Small intestine (tissue), 16 donors: ENCODE measurements at places on chromosomes 3 and 15.
A peak's percentile ranks its signal among the peaks of the same experiment; 100 is the strongest.

DNA sequence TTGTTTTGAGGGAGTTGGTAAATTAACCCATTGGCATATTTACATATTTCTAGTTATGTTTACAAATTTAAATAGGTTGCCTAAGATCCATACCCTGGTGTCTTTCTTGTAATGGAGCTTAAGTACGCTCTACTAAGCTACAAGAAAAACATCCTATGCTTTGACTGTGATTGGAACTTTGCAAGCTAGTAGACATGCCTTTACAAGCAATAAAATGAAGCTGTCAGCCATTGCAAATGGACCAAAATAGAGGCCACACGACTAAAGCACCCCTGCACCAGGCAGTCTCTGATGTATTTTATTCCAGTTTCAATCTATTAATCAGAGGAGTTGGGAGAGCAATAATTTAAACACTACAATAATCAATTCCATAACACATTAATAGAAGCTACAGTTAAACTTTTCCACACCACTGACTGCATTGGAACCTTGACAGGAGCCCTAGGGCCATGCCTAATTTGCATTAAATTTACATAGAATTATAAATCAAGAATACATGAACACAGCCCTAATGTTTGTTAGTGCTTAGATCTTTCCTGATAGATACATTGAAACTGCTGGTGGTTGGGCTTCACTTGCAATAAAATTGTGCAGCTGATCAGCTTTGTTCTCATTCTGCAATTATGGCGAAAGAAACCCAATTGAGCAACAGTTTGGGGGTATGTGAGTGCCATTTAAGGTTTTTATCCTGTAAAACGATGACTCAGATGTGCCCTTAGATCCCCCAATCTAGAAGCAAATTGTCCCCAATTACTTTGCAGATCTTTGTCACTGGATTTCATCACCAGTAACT lies 360.1 kb downstream of the LSAMP start:
- no peak for DNase-seq

- no peak for DNase-seq
Observed at GRCh38 chr3:149212386-149212785, 9.2 kb downstream of the CP start.

- DNase-seq, result peak; percentile 96
Observed at GRCh38 chr3:160676547-160677303, at the start of gene ARL14. Gene ARL14, plus strand, starts transcription at chr3:160677160. Its CDS starts 187 bp downstream, at chr3:160677347.

DNA sequence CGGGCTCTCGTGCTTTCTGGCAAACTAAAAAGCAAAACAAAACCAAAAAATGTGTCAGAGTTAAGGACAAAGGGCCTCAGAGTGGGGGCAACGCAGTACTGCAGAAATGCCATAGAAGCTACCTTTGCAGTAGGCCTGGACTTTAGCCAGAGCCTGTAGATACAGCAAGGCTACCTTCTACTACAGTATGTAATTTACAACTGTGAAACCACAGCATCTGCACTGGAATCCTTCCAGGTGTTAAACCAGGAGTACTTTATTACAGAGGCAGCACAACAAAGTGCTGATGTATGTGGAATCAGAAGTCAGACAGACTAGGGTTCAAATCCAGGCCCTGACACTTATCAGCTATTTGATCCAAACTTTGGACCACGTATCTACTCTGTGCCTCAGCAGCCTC lies 34.9 kb downstream of the RUBCN start:
- peak; percentile 88 for DNase-seq

DNA sequence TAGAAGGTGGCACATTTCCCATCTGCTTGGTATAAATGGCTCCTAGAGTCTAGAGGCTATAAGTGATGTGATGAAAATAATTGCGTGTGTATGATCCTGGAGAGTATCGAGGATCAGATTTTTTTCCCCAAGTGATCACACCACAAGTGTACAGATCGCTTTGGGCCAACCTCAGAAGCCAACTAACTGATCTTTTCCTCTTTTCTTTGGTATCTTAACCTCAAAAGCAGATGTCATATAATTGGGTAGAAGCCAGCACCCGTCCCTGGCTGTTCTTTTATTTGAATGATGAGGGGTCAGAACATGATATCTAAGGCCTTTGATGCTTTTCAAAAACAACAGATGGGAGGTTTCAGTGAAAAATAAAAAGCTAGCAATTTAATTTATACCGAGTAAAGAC lies 3.3 kb downstream of the P2RY14 start:
- no peak for DNase-seq

- peak; percentile 6 for DNase-seq
Observed at GRCh38 chr15:64311566-64311965, 44.4 kb downstream of the CSNK1G1 start.

DNA sequence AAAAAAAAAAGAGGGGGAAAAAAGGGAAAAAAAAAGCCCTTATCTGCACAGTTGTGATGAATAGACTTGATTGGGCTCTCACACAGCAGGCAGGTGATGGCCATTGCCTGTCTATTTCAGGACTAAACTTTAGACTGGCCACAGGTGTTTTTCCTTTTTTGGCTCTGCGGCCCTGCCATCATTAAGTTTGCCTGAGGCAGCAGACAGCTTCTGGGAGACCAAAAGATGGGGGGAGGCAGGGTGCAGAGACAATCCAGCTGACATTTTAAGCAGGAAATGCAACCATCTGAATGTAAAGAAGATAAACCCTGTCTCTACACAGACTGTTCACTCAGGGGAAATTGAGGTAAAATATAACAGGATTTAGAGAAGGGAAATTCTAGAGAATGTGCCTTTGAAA lies 295.0 kb upstream of the KCNH8 start:
- DNase-seq, result no peak
